ENCODE measurements at places on chromosomes 4 and X. TPM values are rescaled to one million over a fixed set of nuclear protein-coding genes. Genes with fewer than 3 reads are reported as not detected.

DNA sequence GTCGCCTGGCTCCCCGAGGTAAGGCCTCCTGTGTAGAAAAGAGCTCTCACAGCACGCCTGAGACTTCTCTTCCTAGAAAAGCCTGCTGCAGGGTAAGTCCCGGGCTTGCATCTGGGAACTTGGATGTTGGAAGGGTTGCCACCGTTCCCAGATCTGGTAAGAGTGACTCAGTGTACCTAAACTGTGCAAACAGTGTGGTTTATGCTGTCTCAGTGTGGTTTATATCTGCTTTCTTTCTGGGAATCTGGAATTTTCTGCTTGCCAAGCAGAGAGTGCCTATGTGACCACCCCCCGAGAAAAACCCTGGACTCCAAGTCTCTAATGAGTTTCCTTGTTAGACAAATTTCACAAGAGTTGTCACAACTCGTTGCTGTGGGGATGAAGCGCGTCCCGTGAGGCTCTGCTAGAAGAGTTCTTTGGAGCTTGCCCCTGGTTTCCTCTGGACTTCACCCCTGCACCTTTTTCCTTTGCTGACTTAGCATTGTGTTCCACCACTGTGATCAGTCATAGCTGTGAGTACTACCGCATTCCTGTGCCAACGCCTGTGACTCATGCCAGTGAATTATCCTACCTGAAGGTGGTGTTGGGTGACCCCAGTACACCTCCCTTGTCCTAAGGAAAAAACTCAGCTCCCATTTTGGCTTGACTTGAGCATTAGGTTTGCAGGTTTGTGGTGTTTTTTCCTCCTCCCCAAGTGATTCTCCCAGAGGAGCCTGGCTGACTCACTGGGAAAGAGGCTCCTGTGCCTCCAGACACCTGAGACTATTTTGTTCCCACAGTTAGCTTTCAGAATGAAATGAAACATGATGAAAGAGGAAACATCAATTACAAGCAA is 14.5 kb downstream of the SLC2A9 start:
- no peak for DNase-seq

DNA sequence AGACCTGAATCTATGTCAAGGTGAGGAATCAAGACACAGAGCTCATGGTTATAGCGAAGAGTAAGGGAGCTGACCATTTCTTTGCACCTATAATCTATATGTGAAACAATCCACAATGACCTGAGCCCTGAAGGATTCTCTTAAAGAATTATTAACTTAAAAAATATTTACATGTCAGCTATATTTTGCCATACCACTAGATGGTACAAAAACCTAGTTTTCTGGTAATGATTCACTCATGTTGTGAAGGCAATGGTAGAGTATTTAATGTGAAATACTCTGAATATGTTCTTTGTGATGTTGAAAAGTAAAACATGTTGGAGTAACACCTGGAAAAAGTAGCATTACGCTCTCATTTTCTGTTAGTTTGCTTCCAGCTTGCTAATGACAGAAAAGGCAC is 40.0 kb downstream of the VGLL1 start:
- DNase-seq = no peak

- DNase-seq = no peak
Observed at GRCh38 chr4:92433272-92433758, 129.5 kb downstream of the GRID2 start.

The PITX2 gene
- 20.3 TPM for total RNA-seq

GRCh38 chrX:11787564-11787963 is 29.5 kb downstream of the MSL3 start:
- peak; percentile 65 for DNase-seq

DNA sequence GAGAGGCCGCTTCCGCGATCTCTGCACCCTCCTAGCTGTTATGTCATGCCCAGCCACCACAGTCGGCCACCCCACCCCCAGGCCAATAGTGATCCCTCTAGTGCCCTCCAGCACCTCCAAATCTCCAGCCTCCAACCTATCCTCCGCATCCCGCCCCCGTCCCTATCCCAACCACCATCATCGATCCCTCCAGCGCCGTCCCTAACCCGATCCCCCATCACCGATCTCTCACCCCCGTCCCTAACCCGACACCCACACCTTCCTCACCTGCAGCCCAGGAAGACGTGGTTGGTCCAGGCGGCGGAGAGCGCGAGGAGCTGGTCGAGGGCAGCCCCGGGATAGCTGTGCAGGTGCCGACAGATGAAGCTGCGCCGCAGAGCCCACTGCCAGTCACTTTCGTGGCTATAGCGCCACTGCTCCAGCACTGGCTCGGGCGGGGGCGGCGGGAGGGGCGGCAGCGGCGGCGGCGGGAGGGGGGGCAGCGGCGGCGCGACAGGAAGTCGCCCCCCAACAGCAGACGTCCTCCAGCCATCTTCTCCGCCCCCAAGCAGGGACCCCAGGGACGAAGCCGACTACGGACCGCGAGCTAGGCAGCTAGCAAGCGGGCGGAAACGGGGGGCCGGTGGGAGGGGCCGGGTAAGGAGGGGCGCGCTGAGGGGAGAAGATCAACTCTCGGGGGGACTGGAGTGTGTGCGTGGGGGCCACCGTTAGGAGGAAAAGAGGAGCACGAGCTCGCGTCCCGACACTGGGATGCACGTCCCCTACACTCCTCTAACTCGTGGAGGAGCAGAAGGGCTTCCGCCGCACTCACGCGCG is 552 bp downstream of the NKRF start:
- peak; percentile 40 for DNase-seq

GRCh38 chrX:15853586-15854079 is 980 bp downstream of the AP1S2 start:
- no peak for DNase-seq

GRCh38 chr4:1474126-1475090 is 68.2 kb upstream of the NKX1-1 start:
- DNase-seq = no peak

DNA sequence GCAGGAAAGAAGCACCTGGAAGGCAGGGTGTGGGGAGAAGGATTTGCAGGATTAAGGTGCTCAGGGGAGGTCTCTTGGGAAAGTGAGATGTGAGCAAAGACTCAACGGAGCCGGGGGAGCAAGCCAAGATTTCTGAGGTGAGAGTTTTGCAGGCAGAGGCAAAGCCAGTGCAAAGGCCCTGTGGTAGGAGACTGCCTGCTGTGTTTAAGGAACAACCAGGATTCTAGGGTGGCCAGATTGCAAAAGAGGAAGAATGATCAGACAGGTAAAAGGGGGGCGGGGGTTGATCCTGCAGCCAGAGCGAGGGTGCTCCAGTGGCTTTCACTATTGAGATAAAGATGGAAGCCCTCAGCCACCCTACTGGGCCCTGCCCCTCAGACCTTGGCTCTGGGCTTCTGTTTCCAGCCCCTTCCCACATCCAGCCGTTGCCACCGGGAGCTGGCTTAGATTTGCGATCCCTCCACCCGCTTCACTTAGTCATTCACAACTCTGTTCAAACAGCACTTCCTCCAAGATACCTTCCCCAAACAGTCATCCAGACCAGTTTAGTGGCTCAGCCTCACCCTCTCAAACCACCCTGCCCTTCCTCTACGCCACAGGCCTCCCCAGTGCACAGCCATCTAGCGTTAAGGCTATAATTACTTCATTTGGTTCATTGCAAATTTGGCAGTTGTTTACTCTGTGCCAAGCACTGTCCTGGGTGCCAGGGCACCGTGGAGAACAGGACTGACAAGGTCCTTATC is 23.3 kb upstream of the BCOR start:
- no peak for DNase-seq

DNA sequence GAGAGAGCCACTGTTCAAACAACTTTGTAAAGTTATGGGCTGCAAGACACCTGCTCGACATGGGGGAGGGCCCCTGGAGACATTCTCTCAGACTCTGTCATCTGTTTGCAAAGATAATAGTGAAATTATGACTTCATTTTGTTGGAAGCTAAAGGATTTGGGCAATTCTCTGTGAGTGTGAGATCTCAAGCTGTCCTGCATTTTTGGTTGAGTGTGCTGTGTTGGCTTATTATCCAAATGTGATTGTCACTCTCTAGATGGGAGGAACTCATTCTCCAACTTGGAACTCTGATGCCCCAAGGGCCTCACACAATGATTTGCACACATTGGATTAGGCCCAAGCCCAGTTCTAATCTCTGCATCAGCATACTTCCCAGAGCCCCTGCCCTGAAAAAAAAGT is 63.7 kb downstream of the STK32B start:
- no peak for DNase-seq

DNA sequence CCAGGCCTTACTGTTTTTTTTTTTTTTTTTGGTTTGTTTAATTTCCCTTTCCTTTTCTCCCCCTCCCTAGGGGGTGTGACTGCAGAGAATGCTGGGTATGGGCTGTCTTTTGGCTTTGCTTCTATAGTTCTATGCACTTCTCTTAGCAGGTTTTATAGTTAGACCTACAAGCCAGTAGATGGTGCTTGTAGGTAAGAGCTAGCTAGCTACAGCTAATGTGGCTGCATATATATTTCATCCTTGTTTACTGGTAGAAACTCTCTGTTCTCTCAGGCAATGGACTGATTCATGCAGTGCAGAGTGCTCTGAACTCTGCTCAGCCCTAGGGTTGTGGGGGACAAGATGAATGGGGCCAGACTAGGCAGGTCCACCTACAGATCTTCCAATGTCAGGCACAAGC is 246.4 kb downstream of the SH2D1A start:
- DNase-seq = no peak

The MXRA5 gene
- total RNA-seq = 1.8 TPM

The GAK gene
- total RNA-seq = 343 TPM

The MAGED4B gene
- 8.4 TPM for total RNA-seq

DNA sequence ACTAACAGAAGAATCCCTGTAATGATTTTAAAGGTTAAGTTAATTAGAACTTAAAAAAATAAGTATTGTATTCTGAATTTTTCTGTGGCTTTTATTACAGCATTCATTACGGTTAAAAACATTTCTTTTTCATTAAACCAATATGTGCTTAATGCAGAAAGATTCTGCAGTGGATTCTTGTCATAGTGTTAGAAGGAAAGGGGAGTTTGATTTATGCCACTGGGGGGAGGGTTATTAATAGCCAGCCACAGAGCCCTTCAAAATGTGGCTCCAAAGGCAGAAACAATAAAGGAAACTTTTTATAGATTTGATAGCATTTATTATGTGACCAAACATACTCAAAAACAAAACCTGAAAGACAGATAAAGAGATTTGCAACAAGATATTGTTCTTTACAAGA is 9.1 kb downstream of the SMAD1 start:
- no peak for DNase-seq

The PTTG2 gene
- total RNA-seq = not detected

DNA sequence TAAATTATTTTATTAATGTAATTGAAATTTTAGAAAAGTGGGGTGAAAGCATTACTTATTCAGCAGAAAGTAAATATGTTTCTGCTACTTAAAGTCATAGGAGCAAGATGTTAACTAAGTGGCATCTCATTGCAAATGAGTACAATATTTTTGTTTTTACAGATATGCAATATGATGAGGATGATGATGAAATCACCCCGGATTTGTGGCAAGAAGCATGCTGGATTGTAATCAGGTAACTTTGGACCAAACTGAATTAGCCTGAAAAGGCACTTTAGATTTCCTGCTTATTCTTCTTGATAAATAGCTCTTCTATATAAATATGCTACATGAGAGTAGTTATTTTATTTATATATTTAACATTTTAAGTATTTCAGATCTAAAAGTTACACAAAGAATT is 7.5 kb downstream of the POLR2B start:
- no peak for DNase-seq

GRCh38 chrX:20988118-20988517 is 386.1 kb upstream of the CNKSR2 start:
- no peak for DNase-seq

DNA sequence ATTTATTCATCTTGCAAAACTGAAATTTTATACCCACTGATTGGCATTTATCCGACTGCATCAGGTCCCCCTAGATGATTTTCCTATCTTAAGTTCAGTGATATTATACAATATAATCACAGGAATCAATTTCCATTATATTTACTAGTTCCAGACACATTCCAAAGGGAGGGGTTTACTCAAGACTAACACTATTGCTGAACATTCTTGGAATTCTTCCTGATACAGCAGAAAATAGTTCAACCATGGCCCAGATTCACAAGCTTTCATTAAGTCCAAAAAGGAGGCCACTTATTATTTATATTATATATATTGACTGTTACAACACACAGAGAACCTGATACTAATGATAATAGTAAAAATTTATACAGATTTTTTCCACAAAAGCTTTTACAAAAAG is 2353.6 kb downstream of the PCDH7 start:
- no peak for DNase-seq

GRCh38 chrX:44906041-44906440 is 33.1 kb downstream of the KDM6A start:
- DNase-seq = no peak

DNA sequence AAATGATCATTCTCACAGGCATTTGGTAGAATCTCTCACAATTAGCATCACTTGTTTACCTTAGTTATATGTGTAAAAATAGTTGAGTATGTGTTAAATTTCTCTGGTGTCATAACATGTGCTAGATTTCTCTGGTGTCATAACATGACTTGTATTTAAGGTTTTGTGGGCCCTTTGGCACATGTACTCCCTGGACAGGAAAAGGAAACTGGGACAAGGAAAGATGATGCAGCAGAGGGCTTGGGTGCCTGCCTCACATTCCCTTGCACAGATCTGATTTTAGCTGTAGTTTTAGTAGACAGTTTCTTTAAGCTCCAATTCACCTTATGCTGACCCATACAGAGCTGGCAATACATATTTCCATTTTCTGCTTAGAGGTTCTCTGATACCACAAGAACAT is 726.0 kb downstream of the C4orf33 start:
- DNase-seq = no peak

The AASDH gene
- 9.4 TPM for total RNA-seq

The ADRA2C gene
- total RNA-seq = 4.3 TPM

DNA sequence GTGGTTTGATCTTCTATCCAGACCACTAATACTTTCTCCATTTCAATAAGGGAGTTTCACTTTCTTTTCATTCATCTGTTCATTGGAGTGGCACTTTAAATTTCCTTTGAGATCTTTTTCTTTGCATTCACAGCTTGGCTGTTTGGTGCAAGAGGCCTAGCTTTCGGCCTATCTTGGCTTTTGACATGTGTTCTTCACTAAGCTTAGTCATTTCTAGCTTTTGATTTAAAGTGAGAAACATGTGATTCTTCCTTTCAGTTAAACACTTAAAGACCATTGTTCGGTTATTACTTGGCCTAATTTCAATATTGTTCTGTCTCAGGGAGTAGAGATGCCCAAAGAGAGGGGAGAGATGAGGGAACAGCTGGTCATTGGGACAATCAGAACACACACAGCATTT is 24.3 kb downstream of the CXCL13 start:
- DNase-seq = no peak

DNA sequence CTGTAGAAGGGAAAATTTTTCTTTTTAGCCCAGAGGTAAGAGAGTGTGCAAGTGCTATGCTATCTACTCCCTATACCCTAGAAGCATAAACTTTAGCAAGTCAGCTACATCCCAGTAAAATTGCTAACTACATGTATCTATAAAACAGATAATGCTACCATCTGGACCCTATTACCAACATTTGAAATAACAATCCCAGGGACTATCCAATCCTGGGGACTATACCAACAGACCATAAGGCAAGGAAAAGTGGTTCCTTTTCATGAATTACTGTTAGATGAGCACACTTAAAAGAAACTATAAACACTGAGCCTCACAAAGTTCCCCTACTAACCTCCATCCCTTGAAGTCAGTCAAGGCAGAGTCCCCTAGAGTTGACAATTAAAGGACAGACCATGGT is 213.6 kb upstream of the VEGFC start:
- DNase-seq = no peak

- DNase-seq = no peak
Observed at GRCh38 chr4:74529284-74530041, 84.5 kb downstream of the AREG start.

- DNase-seq = no peak
Observed at GRCh38 chr4:1833307-1834046, 22.5 kb downstream of the LETM1 start.

Measured in Peyer's patch (tissue), 4 donors.